Spinal cord (tissue), 10 donors: ENCODE measurements at places on chromosomes 3 and 15.

GRCh38 chr3:188362405-188362831, 208.5 kb downstream of the LPP start:
- no peak for DNase-seq

GRCh38 chr3:112446343-112446742, 52.9 kb downstream of the BTLA start:
- peak; percentile 11 for DNase-seq

DNA sequence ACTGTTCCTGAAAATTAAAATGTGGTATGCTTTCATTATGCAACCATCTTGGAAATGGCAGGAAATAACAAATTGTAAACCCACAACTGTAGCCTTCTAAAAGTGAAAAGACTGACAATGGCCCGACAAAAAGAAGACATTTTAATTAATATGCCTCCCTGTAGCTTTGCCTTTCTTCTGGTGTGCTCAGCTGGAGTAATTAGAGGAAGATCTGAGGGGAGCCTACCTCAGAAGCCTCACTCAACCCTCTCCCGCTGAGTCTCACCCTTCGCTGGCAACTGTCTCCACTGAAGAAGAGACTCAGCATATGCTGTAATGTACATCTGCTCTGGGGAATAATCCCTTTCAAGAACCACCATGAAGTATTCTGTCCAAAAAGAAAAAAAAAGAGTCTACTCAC, 104.7 kb upstream of the SETMAR start:
- no peak for DNase-seq

GRCh38 chr3:21049334-21050062, 701.5 kb downstream of the ZNF385D start:
- DNase-seq = no peak

GRCh38 chr3:132161608-132162007, 126.8 kb upstream of the CPNE4 start:
- DNase-seq = no peak

DNA sequence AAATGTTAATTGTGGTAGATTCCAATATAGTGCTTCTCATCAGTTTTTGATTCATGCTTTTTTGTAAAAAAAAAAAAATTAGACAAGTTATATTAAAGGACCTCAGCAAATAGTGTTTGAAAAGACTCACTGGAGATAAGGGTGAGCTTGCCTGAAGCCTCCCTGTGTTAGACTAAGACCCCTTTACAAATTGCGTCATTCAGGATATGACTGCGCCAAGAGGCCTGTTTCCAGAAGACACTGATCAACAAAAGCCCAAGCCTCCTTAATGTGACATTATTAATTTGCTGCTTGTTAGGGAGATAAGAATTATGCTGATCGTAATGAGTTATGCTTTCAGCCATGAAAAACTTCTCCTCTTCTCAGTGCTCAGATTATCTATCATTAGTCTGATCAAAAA, 13.0 kb upstream of the DNAJC13 start:
- no peak for DNase-seq

GRCh38 chr3:186775999-186776398, 7.4 kb upstream of the EIF4A2 start:
- no peak for DNase-seq

DNA sequence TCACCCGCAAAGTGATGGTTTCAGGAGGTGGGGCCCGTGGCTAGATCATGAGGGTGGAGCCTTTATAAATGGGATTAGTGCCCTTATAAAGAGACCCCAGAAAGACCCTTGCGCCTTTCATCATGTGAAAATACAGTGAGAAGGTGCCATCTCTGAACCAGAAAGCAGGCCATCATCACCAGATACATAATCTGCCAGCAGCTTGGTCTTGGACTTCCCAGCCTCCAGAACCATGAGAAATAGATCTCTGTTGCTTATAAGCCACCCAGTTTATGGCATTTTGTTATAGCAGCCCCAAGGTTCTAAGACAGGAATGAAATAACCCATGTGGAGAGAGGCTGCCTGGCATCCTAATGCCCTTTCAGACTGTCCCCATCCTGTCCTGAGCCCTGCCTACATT, 127.8 kb upstream of the SMAD3 start:
- no peak for DNase-seq

DNA sequence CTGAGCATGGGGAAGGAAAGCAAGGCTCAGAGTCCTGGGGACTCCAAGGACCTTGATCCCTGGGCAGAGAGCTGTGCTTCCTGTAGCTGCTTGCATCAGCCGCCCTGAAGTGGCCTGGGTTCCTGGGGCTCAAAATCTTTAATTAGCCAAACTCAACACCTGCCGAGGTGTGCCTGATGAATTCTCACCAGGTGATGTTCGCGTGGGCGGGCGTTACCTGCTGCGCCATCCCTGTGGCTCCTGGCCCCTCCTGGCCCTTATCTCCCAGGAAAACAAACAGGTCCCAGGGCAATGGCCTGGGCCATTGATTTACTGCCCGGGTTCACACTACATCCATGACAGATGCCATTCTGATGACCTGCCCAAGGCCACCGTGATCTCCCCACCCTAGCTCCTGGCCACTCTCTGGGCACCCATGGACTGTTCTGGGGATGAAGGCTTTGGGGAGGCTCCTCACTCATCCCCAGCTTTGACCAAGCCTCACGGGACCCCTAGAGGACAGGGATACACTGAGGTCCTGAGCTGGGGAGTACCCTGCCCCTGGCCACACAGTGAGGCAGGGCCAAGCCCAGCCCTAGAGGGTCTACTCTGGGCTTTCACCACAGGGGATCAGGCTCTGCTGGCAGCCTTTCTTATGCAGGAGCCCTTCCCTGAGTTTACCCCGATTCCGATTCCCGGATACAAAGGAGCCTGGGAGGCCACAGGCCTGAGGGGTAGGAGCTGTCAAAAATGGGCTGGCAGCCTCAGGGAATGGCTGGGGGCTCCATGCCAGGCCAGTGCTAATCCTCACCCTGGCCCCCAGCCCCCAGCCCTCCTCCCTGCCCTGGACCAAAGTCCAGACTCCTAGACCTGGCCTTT, 5.7 kb downstream of the SLC38A3 start:
- no peak for DNase-seq

DNA sequence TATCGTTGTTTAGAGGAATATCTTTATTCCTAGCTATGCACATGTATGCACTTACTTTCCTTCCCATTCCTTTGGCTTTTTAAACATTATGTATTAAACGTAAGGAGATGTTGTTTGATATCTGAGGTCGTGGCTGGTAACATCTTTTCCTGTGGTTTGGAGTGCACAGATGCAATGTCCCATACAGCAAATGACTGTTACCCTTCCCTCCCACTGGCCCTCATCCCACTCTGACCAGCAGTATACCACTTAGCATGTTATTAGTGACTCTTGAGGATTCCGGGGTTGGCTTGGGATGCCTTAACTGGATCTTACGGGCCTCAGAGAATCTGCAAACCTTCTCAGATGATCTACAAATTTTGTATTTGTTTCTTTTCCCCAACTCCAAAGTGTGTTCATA, 34.5 kb downstream of the TGFBR2 start:
- no peak for DNase-seq

GRCh38 chr3:24440760-24441464, 53.7 kb downstream of the THRB start:
- DNase-seq = no peak

DNA sequence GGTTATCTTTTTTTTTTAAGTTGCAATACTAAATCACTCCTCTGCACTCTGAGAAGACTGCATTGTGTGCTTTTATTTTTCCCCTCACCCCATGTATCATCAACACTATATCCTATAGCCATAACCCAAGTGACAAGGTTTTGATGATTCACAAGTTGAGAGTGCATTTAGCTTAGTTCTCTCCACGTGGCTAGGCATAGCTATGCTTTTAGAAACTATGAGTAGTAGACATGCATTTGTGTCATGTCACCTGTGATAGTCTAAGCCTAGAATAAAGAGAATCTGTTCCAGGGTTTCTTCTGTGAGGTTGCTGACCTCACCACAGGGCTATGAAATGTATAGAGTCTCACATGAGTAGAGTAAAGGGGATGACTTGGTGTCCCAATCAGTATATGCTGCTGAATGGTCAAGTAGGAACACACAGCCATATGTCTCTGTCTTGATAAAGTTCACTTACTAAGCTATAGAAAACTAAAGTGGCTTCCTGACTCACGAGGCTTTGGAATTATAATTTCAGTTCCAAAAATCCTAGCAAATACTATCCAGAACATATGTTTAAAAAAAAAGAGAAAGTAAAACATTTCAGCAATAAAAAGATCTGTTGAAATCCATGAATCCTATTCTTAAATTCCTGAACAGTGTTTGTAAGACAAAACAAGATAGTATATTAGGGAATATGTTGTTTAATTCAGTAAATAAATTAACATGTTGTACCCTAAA, 206.3 kb downstream of the LSAMP start:
- DNase-seq = no peak

DNA sequence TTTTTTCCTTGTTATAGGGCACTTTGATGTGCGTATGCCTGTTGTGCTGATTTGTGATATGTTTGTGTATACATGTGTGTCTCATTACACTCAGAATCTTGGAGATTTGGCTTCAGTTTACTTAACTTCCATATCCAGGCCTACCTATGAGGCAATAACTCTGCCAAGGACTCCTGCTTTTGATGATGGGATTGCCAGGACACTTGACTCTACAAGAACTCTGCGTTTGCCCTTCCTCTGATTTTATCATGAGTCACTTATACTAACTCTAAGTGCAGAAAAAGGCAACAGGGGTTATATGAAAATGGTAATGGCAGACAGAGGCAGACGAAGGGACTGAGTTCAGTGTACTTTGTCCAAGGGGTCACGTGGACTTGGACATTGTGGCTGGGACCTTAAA, 33.6 kb downstream of the MCTP2 start:
- DNase-seq = no peak

- DNase-seq = no peak
Observed at GRCh38 chr15:40047415-40048210, 8.6 kb upstream of the SRP14 start.

DNA sequence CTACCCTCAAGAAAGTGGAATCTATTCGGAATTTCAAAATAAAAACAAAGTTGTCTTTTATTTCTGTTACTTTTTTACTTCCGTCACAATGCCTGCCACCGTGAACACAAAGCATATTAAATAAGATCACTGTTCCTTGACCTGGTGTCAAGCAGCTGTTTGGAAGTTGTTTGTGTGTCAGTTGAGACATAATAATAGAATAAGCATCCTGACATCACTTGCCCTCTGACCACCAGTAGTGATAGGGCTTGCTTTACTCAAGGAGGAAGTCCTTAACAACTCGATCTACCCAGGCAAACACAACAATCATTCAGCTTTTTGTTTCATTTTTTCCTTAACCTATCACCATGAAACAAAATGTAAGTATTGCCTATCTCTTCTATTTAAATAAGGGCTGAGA, 454.4 kb upstream of the RASGRP1 start:
- DNase-seq = no peak

DNA sequence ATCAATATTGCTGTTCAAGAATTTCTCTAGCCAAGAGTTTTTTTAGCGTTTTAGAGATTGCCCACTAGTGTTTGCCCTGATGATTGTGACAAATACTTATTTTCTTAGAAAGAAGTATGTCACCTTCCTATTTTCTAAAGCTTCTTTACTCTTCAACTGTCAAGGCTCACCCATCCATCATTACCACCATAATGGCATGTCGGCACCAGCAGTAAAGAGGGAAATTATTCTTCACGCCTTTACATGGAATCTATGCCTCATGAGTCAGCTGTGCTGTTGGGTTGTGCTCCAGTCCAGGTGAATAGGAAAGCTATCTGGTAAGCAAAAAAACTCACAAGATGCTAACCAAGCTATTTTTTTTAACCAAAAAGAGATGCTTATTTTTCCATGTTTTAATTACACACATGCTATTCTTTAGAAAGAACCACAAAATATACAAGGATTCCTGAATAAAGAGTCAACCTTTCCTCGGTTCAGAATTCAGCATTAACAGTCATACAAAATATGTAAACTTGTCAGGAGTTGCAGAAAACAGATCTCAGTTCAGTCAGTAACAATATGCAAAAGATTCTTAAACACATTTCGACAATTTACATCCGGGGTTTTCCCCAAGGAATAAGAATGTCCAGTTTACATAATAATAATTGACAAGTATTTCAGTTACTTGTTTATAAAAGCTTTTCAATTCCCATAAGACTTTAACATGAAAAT, 128.0 kb downstream of the ATP8B4 start:
- no peak for DNase-seq

GRCh38 chr15:72947709-72948108, 104.6 kb upstream of the NEO1 start:
- DNase-seq = no peak

- peak; percentile 62 for DNase-seq
Observed at GRCh38 chr3:107208100-107208499, 169.1 kb upstream of the CCDC54 start.

GRCh38 chr3:8712908-8713255, 20.7 kb upstream of the CAV3 start:
- DNase-seq = no peak

- no peak for DNase-seq
Observed at GRCh38 chr3:72473156-72473555, 375.1 kb downstream of the SHQ1 start.

GRCh38 chr15:100926258-100926657, 7.1 kb downstream of the LRRK1 start:
- no peak for DNase-seq

DNA sequence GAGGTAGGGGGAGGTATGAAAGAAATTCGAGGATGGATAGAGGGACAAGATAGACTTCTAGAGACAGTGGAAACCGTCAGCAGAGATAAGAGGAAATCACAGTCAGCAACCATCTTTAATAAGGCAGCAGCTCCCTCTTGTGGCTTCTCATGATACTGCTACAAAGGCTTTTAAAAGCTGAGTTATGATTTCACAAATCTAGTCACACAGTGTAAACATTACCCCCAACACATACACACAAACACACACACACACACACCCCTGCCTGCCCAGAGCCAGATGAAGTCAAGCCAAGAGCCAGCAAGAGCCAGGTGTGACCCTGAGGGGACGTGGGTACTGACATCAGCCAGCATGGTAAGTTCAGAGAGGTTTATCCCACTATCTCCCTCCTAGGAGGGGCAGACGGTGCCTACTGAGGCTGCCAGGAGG, 18.9 kb upstream of the TGM5 start:
- DNase-seq = peak; percentile 92

DNA sequence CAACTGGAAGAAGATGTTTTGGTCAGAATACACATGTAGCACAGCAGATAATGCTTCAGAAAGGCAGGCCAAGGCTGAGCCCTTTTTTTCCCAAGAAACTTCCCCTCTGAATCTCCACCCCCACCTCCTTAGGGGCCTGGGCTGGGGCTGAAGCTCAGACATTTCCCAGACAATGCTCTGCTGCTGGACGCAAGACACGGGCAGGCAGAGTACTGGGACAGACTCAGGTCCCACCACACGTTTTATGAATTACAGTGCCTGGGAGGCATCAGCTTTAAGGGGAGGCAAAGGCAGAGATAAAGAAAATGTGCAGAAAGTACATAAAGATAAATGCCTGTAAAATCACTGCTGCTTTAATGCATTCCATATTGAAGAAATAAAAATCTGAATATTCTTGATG, 479.4 kb downstream of the ERC2 start:
- no peak for DNase-seq

DNA sequence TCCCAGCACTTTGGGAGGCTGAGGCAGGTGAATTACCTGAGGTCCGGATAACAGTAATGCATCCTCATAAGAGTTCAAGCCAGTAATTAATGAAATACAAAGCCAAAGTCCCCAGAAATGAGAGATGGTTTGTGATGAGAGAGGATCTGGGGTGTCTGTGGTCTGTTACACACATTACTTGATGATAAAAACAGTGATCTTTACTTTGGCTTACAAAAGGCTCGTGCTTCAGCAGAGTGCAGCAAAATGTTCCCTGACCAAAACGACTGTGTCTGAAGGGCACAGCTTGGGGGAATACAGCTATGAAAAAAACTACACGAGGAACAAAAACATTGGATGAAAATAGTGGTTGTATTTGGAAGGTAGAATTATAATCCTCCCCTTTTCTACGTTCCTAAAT, 40.9 kb downstream of the CRTC3 start:
- DNase-seq = no peak
